Uterus (tissue), 4 donors: ENCODE measurements at places on chromosomes 3 and 15.

GRCh38 chr15:32089851-32090359, 59.6 kb downstream of the CHRNA7 start:
- no peak for DNase-seq

DNA sequence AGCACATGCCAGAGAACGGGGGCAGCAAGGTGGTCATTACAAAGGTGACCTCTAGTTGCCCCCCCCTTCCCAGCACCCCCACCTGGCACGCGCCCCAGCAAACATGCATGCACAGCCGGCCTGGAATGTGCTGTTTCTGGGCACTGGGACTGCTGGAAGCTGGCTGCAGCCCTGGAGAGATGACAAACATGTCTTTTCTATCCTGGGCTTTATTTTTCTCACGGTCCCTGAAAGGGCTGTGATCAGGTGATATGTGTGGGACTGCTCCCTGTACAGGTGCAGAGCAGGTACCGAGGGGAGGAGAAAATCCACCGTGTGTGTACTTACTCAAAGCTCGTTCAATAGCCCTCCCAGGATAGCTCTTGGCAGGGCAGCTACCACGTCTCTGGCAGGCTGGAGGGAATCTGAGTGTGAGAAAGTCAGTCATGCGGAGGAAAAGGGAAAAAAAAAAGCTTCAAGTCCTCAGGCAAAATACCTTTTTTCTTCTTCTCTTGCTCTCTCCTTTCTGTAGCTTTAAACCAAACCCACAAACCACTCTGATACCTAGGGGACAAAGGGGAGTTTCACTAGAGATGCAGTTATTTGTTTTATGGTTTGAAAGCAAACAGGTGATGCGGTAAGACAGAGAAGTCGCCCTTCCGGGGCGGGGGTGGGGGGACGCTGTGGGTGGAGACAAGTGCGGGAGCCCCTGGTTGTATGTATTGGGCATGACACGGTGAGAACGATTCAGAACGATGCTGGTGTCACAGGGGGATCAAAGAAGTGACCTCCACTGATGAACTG, 5.0 kb upstream of the HES1 start:
- DNase-seq, result no peak

DNA sequence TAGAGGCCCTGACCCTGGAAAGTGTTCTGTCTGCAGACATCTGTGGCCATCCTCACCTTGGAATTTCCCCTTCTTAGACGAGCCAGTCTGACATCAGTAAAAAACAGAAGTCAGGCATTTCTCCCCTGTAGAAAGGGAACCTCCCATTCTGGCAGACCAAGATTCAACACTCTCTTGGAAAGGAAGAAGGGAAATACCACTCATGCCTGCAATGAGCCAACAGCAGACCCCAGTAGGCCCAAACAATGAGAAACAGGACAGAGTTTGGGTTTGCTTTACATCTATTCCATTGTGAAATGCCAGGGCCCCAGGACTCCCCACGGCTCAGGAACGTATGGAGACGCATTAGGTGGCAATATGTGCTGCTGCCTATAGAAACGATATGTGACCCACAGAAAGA, 264.0 kb upstream of the NSMCE3 start:
- no peak for DNase-seq

DNA sequence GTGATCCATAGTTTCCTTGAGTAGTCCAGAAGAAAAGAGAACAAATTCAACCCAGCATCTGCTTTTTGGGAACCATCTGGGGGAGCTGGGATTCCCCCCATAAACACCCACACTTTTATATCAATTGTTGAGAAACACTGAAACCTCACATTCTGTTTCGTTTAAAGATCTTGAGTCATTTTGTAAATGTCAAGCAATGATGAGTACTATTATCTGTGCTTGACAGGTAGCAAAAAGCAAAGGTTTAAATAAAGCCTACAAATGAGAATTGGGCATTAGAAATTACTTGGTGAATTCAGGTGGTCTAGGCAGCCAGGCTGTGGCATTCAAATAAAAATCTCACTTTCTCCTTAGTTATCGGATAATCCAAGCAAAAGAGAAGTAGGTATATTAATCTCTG, 75.7 kb downstream of the TMEM266 start:
- DNase-seq, result no peak

GRCh38 chr3:143441516-143442171, 322.1 kb downstream of the CHST2 start:
- no peak for DNase-seq

GRCh38 chr15:101348015-101348414, 53.0 kb upstream of the SNRPA1 start:
- DNase-seq, result no peak

GRCh38 chr15:24772686-24773373, 97.3 kb downstream of the NPAP1 start:
- DNase-seq, result peak; percentile 18

DNA sequence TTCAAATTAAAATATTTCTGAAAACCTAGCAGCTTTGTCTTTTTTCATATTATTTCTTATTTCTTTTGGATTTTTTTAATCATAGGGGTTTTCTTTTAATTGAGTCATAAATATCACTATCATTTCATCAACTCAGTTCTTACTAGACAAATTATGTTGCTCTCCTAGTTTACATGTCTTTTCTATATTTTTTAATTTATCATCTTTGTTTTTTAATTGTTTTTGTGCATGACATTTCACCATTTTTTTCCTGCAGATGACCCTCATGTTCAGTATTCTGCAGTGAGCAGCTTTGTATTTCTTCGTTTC, 89.9 kb downstream of the RASA2 start:
- DNase-seq, result no peak

- DNase-seq, result no peak
Measured at GRCh38 chr3:139846729-139847128, 88.3 kb upstream of the CLSTN2 start.

- DNase-seq, result no peak
Measured at GRCh38 chr15:75675579-75676404, 28.1 kb downstream of the SNX33 start.

- DNase-seq, result no peak
Measured at GRCh38 chr3:130811557-130811956, 64.9 kb upstream of the PIK3R4 start.

DNA sequence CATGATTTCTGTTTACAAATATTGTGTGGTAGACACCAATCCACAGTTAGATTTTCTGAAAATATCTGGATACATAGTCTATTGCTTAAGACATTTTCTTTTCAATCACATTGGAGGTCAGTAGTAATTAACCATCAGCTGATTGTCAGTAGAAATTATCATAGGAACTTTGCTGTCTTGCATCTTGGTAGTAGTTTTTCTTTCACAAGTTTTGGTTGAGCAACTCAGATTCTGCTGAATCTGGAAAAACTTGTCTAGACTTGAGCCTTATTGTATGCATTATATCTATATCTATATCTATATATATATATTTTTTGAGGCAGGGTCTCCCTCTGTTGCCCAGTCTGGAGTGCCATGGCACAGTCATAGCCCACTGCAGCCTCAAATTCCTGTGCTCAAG, 4.0 kb downstream of the RAB11A start:
- DNase-seq, result no peak

- DNase-seq, result no peak
Measured at GRCh38 chr3:58627570-58627885, 39.0 kb downstream of the FAM3D start.

GRCh38 chr15:101269479-101270223, 7.6 kb downstream of the SELENOS start:
- DNase-seq, result no peak

GRCh38 chr3:65776081-65776480, 262.6 kb downstream of the MAGI1 start:
- DNase-seq, result no peak

DNA sequence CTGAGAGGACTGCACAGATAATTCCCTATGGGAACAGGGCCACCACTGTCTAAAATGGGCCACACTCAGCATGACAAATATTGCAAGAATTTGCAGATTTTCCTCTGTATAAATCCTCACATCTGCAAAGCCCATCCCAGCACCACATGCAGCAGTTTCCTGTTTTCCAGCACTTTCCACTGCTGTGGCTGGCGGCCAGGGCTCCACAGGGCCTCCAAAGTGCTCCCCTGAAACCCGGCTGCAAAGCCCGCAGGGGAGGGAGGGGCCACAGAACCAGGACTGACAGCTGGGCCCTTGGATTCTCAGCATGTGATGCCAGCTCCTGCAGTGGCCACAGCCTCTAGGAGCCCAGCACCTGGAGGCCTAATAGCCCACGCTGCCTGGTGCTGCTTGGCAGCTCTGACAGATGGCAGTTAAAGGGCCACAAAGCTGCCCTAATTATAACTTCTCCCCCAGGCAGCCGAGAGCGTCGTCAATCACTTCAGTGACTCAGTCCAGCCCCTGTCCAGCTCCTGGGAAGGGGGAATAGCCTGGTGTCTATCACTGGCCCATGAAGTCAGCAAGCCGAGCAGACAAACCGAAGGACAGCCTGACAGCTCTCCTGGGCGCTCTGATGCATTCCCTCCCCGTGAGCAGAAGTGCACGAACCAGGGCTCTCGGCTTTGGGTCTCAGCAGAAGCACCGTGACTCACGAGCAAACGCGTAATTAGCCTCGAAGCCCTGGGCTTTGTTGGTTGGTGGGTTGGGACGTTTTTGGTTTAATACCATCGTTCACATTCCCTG, 4.7 kb downstream of the LRRC15 start:
- DNase-seq, result peak; percentile 21

DNA sequence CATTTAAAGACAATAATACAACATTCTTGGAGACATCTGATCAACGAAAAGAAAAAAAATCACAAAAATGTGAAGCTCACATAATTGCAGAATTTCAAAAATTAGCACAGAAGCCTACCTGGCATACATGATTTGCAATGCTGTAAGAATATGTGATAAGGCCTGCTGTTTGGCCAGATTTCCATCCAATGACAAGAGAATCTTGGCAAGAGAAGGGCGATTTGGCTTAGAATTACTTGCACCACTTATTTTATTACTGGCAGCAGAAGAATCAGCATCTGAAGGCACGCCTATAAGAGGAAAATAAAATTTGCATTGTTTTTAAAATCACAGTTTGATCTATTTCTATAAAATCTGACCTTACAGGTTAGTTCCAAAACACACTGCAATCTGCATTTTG, 70.3 kb upstream of the OCA2 start:
- DNase-seq, result no peak

DNA sequence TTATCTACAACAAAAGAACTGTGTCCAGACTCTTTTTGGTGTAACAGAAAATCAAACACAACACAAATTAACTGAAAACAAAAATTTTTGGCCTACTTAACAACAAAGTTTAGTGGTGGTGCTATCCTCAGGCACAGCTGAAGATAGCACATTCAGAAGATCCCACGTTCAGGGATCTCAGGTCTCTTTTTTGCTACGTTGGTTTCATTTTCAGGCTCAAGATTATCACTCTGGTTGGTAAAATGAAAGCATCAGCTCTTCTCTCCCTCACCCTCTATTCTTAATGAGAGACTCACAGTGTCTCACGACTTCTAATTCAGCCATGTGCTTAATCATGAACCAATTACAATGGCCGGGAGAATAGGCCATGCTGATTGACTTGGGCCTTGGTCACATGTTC, 146.9 kb upstream of the PTPRG start:
- DNase-seq, result no peak

GRCh38 chr15:77998592-77998991, 78.9 kb downstream of the TBC1D2B start:
- DNase-seq, result no peak

- no peak for DNase-seq
Measured at GRCh38 chr3:58776231-58776630, 109.7 kb upstream of the FAM3D start.

DNA sequence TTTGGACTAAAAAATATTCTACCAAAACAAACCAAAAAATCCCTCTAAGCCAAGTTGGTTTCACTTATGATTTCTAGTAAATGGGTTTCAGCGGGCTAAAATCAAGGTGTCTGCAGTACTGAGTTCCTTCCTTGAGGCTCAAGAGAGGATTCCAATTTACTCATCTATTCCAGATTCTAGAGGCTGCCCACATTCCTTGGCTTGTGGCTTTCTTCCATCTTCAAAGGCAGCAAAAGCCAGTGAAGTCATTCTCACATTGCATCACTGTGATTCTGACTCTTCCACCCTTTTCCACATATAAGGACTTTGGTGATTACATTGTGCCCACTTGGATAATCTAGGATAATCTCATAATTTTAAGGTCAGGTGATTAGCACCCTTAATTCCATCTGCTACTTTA, 48.1 kb downstream of the DPPA2 start:
- DNase-seq, result no peak

GRCh38 chr3:194311000-194311399, 40.1 kb downstream of the CPN2 start:
- DNase-seq, result no peak

GRCh38 chr15:81270781-81271491, 53.0 kb downstream of the STARD5 start:
- no peak for DNase-seq

DNA sequence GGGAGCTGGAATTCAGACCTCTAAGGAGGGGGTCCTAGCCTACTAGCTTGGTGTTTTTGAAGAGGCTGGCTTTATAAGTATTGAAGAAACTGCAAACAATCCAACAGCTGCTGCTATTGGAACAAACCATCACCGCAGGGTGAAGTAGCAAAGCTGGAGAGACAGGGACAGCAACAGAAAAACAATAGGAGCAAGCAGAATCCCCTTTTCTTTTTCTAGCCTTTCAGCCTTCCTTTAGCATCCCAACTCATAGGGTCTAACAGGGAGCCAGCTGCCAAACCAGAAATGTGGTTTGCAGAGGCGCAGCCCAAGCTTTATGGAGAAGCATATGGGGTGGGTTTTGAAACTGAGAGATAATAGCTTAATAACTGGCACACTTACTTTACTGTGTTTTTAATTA, 106.2 kb upstream of the CHMP2B start:
- no peak for DNase-seq

DNA sequence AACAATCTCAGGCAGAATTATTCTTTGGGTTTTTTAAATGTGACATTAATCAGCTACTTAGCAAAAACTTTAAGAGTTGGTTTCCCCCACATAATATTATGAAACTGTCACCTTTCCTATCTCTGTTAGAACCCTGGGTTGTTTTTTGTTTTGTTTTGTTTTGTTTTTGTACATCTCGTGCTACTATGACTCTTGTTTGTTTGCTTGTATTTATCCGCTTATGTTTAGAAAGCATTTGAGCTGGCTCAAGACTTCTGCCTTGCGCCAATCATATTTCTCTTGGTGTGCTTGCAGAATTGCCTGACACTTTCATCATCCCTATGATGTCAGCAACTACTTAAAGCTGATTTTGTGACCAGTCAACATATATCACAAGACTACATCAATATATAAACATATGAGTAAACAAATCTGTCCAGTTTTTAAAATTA, 116.9 kb downstream of the DCLK3 start:
- DNase-seq, result no peak

DNA sequence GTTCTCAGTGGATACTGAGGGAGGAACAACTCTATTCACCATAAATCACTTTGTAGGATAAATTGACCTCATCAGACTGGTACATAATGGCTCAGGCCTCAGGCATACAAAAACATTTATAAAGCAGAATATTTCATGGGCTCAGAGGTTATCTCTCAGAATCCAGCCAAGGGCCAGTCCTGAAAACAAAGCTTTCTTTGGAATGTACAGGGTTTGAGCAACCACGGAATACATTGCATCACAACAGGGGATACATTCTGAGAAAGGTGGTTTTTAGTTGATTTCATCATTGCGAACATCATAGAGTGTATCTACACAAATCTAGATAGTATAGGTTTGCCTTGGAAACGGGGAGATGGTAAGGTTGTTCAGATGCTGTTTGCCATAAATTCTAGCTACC, 33.4 kb upstream of the CTDSPL2 start:
- no peak for DNase-seq

- no peak for DNase-seq
Measured at GRCh38 chr15:90062462-90062932, 39.8 kb downstream of the IDH2 start.
